ENCODE measurements at places on chromosomes 6 and 20.

- DNase-seq, result no peak
These were observed 5.2 kb downstream of the FRK start for GRCh38 chr6:116055513-116055912.

GRCh38 chr20:33211817-33212424, 5.2 kb upstream of the BPIFA3 start:
- DNase-seq, result peak; percentile 60

- no peak for DNase-seq
These were observed 31.1 kb upstream of the SLC4A11 start for GRCh38 chr20:3270051-3270450.

DNA sequence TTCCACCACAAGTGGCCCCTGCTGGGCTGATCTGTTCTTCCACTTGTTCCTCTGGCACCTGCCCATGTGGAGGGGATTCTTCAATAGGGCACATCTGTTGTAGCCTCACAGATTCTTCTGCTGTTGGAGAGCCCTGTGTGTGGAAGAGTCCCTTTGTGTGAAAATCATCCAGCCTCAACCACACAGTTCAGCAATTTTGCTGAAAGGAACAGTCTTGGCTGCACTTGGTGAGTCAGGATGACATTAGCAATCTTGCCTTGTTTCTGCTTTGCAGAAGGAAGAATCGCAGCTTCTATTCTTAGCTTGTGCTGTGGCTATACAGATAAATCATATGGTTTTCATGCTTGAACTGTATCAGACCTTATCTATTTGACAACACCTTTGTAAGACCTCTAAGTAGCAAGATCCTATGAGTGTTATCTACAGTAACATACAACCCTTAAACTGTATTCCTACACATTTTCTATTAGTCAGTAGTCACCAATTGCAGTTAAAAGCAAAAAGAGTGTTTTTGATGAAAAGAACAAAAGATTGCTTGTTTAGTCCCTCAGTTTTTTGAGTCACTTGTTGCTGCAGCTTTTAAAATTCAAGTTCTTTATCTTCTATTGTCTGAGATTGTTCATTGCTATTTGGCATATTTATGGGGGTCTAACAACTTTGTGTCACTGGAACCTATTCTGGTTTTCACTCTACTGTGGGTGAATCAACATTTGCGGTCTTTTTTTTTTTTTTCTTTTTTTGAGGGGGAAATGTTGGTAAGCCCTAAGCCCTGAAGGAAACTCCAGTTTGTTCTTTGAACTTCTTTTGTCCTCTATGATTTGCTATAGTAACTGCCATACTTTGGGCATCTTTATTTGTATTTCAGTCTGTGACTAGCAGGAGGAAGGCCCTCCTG, 231.6 kb downstream of the TFAP2B start:
- no peak for DNase-seq

DNA sequence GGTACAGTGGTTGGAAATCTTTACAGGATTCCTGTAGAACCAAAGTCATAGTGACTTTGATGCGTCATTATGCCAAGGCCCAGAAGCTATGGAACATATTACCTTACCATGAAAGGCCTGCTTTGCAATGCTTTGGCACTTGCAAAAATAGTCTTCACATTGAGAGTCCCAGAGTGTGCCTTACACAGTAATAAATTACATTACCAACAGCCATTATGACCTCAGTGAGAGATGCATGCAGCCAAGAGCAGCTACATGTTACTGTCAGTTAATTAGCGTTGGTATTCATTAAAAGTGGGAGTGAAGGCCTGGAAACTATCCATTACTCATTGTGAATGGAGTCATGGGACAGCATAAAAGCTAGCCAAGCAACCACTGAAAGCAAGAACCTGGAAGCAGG, 39.2 kb upstream of the HDDC2 start:
- DNase-seq, result no peak

GRCh38 chr6:40425192-40425919, 161.8 kb downstream of the LRFN2 start:
- peak; percentile 80 for DNase-seq

DNA sequence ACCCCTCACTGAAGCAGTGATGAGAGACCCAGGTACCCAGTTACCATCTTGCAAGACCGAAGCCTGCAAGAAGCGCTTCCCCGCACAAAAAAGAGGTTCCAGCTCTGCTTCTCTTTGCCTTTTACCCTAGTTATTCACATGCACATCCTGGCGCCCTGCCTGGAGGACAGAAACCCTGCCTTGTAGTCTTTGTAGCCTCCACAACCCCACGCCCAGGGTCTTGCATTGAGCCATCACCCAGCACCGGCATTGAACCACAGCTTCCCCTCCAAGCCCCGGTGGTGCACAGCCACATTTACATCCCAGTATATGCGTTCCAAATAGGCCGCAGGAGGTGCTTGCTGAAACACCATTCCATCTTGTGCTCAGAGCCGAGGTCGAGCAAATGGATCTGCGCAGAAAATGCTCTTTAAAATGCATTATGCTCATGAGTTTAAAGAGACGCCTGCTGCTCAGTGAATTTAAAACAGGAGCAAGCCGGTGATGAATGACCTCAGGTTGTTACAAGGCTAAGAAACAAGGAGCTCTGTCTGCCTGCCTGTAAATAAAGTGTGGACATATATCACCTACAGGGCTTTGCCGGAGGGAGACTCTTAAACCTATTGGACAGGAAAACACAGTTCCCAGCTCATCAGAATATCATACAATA, 61.7 kb downstream of the GNAS-AS1 start:
- DNase-seq, result no peak

GRCh38 chr6:161242779-161243693, 30.8 kb downstream of the AGPAT4 start:
- no peak for DNase-seq

DNA sequence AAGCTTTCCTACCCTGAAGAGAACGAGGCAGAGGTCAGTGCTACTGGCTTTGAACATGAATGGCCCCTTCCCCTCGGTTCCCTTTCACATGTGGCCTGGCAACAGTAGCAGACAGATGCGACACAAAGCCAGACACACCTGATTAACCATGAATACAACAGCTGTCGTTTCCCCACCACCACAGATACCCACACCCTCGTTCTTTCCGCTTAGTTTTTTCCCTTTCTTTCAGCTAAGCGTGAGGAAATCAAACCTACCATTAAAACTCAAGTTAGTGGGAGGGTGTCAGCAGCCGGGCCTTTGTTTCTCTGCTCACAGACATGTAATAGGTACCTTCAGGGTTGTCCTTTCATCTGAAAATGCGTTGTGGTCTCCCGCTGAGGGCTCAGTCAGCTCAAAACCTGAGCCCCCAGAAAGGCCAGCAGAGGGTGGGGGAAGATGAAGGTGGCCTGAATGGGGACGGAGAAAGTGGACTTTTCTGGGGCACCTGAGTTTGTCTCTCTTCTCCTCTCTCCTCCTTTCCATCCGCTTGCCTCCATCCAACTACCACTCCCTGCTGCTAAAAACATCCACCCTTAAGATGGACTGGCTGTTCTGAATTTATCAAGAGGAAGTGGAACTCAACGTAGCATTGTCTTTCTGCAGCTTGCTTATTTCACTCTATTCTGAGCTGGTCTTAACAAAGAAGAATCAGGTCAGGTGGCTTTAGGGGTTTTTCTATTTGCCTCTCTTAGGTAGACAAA, 516.6 kb upstream of the JARID2 start:
- DNase-seq, result peak; percentile 82

GRCh38 chr6:6645261-6645917, 56.9 kb downstream of the LY86 start:
- no peak for DNase-seq

DNA sequence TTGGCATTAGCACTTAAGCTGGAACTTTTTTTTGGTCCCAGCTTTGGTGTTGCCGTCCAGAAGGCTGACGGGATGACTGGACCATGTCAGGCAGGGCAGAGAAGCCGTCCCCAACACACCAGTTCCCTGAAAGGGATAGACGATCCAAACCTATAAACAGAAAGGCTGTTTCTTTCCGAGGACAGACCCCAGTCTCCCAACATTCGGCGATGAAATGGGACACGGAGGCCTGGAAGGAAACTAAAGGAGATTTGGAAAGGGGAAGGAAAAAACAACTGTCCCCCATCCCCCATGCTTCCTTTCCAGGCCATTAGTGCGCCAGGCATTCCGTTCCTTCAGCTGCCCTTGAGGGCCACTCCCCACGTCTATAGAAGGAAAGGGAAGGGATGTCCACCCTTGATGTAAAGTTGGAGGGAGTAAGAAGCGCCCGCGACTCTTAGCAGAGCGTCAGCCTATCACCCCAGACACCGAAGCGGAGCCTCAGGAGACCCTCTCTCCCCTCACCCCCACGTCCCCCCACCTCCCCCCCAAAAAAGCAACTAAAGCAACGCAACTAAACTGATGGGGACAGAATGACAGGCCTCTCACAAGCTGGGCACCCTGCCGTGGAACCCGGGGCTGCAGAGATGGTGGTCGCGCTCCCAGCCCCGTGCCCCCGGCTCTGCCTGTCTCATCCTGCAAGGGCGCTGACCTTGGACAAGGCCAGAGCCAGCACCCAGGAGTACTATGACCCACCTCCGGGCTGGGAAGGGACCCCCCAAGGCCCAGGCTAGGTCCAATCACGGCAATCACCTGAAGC, 638 bp downstream of the BLCAP start:
- no peak for DNase-seq

DNA sequence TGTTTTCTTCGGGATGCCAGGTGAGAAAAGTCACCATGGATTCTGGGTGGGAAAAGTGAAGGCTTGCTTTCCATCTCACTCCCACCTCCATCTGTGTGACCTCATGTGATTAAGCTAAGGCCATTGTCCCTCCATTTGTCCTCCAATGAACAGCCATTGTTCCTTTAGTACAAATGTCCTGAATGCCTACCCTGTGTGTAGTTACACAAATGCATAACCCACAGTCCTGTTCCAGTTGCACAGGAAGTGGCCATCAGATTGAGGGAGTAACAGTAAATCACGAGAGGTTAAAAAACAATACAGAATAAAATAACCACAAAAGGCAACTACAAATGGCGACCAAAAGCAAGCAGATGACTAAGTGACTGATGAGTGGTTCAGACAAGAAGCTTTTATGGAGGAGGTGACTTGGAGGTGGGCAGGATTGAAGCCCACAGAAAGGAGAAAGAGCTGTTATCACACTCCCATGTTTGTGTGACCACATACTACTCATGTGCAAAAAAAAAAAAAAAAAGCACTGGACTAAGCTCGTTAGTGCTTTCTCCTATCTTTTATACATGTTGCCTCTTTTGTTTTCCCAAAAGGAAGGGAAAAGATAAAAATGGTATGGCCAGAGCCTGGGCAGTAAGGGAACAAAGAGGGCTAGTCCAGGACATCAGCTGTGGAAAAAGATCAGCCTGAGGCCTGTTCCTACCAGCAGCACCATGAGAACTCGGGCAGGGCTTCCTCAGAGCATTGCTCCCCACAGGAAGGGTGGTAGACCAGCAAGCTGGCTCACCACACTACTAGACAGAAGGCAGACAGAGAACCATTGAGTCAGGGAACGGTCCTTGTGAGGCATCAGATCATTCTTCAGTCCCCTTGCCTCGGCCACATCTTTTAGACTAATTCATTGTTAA, 111.0 kb downstream of the TFAP2A start:
- no peak for DNase-seq

DNA sequence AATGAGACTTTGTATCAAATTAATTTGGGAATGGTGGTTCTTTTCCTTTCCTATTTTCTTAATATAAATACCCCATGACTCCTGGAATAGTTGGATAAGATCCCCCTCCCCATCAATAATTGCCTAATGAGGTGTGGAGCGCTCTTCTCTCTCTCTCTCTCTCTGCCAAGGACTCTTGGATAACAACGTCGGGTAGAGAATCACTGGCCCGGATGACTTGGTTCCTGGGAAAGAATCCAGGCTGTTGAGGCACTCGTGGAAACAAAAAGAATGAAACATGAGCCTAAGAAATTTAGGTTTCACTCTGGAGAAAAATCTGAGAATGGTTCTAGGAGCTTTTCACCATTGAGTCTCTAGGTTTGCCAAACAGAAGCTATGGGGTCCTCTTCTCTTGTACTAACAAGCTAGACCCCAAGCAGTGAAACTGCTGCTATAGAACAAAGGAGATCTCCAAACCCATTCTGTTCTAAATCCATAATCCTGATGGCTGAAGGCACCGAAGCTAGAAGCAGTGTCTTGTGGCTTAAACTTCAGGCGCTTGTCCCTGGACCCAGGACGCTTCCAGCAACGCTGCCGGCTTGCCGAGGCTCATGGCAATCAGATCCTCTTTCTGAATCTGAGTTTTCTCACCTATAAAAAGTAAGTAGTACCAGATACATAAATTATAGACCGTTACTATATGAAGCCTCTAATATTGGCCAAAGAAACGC, 241.6 kb upstream of the BTBD3 start:
- DNase-seq, result no peak

DNA sequence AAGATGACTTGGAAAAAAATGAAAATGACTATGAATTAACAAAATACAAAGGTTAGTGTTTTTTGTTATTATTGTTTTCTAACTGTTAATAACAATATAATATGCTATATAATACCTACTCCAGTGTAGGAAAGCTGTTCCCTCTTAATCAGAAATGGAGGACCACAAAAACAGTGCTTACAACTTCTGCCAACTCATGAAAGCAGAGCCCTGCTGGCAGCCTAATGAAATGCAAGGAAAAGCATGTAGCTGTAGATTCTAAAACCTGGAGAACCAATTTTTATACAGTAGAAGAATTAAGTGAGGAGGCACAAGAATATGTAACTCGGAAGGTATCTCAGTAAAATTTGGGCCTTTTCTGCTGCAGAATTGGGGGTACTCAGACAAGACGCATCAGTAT, 29.4 kb downstream of the PHIP start:
- no peak for DNase-seq

GRCh38 chr6:157879034-157879872, 56.2 kb downstream of the SNX9 start:
- DNase-seq, result no peak

DNA sequence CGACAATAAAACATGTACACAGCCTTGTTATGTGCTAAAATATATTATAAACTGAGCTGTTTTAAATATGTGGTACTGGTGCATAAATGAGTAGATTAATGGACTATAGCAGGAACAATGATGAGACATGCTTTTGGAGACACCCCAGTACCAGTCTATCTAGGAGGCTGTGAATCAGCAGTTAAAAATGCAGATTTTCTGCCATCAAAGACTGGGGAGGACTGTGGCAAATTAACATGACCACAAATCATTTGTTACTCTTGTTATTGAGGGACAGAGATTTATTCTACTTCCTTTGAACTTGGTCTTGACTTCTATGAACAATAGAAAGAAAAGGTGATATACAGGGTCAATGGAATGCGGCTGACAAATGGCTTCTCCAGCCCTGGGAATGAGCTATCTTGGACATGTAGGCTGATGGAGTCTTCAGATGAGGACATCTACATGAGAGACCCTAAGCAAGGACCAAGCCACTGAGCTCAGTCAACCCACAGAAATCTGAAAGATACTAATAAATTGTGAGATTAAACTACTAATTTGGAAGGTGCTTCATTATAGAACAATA, 551.7 kb upstream of the GJE1 start:
- DNase-seq, result no peak

GRCh38 chr20:15515691-15516090, 1057.6 kb downstream of the KIF16B start:
- no peak for DNase-seq

GRCh38 chr6:38760097-38760496, 45.0 kb downstream of the DNAH8 start:
- no peak for DNase-seq

All from COR-L47 (cell line).